Right atrium auricular region (tissue), 2 donors: ENCODE measurements at places on chromosomes 16 and 17.

- DNase-seq: peak; percentile 59
Observed at GRCh38 chr16:1102921-1103635, 7.0 kb upstream of the C1QTNF8 start.

GRCh38 chr17:70804161-70804560, 634.8 kb downstream of the KCNJ2 start:
- DNase-seq: no peak

DNA sequence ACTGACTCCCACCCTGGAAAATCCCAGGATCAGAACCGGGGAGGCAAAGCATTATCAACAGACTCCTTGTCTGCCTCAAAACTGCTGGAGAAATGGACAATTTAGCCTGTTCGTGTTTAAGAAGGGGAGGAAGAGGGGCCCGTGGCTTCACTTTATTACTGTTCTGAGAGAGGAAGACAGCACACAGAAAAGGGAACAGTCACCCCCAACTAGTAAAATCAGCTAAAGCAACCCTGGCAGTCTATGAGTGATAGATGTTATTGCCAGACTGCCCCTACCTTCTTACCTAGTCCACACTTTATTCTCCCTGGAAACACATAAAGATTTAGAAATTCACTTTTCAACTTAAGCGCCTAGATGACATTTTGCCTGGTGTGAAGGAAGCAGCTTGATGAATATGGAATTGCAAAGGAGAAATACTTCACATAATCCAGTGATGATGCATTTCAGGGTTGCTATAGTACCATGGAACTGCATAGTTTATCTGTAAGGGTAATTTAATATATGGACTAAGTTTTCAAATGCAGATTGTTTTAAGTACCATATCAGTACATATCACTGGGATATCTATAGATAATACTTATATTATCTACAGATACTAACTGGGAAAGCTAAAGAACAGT, 36.9 kb upstream of the TRAP1 start:
- DNase-seq: no peak

- no peak for DNase-seq
Observed at GRCh38 chr16:11679941-11680911, 12.0 kb downstream of the SNN start.

DNA sequence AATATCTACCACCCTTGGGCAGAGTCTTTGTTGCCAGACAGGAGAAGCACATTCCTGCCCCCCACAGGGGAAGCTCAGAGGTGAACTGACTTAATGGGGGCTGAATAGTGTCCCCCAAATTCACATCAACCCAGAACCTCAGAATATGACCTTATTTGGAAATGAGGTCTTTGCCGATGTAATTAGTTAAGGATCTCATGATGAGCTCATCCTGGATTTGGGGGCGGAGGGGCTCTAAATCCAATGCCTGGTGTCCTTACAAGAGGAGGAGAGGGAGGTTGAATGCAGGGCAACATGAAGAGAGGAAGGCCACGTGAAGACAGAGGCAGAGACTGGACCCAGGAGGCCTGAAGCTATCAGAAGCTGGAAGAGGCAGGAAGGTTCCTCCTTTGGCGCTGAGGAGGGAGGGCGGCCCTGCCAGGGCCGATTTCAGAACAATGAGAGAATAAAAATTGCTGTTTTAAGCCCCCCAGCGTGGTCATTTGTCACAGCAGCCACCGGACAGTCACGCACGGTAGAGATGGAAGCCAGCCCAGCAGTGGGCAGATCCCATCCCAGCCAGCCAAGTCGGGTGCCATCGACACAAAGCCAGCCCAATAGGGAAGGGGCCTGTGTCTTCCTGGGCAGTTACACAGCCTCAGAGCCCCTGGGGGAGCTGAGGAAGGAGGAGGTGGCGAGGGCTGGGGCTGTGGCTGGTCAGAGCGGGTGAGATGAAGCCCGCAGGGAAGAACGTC, 21.3 kb downstream of the C16orf74 start:
- no peak for DNase-seq

DNA sequence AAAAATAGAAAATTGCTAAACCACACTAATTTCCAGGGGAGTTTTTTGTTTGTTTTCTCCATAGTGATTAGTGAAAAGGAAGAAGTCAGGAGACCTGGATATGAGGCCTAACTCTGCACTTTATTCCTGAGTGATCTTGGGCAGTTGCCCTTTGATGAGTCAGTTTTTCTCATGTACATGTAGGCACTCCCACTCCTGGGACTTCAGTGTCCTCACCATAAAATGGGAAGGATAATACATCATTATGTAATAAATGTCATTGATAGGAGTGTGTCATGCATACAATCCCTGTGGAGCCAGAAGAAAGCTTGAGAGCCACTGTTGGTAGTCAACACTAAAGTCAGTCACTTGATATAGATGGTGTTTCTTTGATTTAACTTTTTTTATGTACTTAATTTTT, 32.5 kb downstream of the WIPF2 start:
- DNase-seq: no peak

- no peak for DNase-seq
Observed at GRCh38 chr17:4307179-4307930, 43.6 kb upstream of the ANKFY1 start.

DNA sequence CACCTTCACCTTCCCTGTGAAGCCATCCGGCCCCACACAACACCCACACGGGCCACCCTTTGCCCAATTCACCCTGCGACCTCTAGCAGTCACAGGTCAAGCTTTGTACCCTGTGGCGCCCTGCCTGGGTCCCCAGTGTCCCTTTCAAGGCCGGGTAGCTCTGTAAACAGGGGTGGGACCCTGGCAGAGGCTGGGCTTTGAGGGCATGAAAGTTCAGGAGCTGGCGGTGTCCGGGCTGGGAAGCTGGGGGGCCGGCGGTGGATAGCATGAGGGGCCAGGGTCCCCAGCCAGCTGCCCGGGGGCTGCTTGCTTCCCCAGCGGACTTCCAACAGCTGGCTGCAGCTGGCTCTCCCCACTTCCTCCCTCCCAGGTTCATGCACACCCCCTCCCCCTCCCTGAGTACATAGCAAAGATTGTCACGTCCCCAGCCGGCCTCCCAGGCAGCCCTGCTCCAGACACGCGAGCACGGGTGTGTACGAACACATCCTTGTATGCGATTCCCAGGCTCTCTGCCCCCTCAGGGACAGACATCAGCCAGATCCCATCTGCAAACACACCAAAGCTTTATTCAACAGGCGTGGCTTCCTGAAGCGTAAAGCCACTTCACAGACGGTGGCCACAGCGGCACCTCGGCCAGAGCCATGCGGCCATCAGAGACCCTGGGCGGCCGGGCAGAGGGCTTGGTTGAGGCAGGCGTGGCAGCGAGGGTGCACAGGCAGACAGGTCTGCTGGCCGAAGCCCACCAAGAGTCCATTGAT, 8.2 kb downstream of the NTHL1 start:
- peak; percentile 90 for DNase-seq

GRCh38 chr16:68665501-68665900, 20.4 kb downstream of the CDH3 start:
- no peak for DNase-seq

GRCh38 chr17:17155568-17155967, 50.6 kb downstream of the PLD6 start:
- no peak for DNase-seq

DNA sequence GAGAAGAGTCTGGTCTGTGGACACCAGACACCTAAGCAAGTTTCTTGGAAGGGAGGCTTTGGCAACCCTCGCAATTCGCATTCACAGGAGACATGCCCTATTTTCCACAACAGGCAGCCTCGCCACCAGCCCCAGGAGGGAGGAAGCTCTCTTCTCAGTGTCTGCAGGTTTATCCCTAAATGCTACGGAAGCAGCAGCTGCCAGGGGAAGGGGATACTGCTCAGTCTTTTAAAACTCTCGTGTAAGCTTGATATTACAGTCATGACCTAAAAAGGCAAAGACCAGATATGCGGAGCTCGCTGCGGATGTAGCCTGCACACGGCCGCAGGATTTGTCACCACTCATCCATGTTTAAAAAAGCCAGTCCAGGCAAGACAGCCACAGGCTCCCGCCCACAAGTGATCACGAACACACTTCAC, 159.2 kb upstream of the RPH3AL start:
- no peak for DNase-seq

- no peak for DNase-seq
Observed at GRCh38 chr16:76121636-76122035, 155.6 kb upstream of the CNTNAP4 start.

DNA sequence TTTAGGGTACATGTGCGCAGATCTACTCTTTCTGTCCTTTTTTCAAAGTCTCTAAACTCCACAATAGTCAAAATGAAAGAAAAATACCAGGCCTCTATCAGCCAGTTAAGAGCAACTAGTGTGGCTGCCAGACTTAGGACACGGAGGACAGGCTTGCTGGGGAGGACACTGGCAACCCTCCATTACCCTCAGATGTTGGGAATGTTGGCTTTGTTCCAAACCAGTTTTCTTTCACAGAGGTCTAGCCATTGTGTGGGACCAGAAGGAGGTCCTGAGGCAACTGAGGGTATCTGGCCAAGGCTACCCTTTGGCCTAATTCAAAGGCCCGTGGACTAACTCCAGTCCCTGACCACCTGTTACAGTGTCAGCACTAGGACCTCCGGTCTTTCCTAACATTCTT, 51.2 kb upstream of the MED9 start:
- DNase-seq: no peak

GRCh38 chr16:66228792-66229191, 137.7 kb upstream of the CDH5 start:
- no peak for DNase-seq

GRCh38 chr17:51430591-51430990, 170.2 kb downstream of the UTP18 start:
- DNase-seq: no peak

GRCh38 chr17:58802188-58802587, 46.5 kb downstream of the PPM1E start:
- no peak for DNase-seq

DNA sequence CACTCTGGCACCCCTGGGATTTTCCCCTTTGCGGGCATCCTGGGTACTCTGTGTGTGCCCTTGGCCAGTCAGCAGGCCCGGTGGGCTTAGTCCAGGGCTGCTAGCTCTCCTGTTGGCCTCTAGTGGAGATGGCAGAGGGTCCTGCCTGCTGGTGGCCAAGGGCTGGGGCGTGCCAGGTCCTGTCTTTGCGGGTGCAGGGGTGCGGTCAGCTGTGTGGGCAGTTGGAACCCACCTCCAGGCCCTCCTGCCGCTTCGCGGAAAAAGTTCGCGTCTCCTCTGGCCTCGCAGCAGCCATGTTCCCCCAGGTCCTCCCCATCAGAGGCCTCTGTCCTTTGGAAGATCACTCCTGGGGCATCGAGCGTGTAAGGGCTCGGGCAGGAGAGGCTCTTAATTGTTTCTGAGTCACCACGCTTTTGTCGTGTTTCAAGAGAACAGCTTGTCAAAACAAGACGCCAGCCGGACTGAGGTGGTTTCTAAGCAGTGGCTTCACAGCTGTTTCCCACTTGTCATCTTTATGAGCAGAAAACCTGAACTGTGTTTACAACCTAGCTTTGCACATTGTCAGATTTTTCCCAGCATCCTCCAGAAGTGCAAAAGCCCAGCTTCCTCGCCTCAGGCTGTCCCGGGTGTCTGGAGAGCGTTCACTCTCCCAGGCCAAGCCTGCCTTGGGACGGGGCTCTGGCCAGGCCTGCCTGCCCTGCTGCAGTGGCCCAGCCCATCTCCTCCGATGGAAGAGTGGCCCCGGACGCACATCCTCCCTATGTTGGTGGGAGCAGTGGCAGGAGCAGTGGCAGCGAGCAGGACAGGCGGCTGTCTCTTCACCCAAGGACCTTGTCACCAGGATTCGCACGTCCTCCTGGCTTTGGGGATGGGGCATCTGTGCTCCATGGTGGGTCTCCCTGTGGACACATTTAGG, 5.0 kb upstream of the DNASE1L2 start:
- no peak for DNase-seq

GRCh38 chr16:50195276-50195675, 42.2 kb downstream of the TENT4B start:
- DNase-seq: no peak

- DNase-seq: no peak
Observed at GRCh38 chr17:17030515-17031211, 11.6 kb upstream of the MPRIP start.

DNA sequence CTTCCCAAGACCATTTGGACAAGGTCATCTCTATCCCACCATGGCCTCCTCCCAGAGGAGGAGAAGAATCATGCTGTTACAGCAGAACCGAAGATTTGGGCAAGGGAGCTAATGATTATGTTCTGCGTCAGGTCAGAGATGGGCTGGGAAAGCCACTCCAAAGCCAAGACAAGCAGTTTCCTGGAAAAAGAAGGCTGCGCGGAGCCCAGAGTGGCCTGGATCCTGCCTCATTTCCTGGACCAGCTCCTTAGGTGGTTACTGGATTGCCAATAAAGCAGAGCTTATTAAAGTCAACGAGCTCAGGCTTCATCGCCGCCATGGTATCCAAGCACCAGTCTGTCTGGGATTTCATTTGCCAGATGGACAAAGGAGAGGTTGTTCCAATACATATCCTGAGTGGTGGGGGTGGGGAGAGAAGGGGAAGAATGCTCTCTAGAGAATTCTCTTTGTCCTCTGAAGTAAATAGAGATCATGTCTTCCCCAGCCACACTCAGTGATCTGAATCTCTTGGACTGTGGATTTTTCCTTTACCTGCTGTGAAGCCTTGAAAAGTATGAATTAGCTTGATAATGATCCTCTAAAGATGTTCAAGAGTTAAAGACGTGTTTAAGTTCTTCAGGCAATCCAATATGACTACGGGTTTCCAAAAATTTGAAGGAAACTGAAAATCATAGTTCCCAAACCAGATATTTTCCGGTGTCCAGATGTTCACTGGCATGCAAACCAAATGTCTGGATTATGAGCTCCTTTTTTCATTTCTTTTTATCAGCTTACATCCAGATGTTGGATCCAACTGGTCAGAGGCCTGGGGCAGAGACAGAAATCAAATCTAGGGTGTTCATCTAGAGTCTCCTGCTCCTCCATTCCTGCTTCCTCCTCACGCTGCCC, 17.7 kb downstream of the PRAC1 start:
- no peak for DNase-seq

- DNase-seq: no peak
Observed at GRCh38 chr17:57277923-57278604, 21.7 kb downstream of the MSI2 start.
